ENCODE measurements at places on chromosomes 1 and 21. TPM values are rescaled to one million over a fixed set of nuclear protein-coding genes. Genes with fewer than 3 reads are reported as not detected.

TMEM52 gene
- total RNA-seq: not detected

LORICRIN gene
- total RNA-seq: not detected

KRTAP19-1 gene
- total RNA-seq: not detected

RSPO1 gene
- not detected for total RNA-seq

SH3D21 gene
- total RNA-seq: 1.5 TPM

DNA sequence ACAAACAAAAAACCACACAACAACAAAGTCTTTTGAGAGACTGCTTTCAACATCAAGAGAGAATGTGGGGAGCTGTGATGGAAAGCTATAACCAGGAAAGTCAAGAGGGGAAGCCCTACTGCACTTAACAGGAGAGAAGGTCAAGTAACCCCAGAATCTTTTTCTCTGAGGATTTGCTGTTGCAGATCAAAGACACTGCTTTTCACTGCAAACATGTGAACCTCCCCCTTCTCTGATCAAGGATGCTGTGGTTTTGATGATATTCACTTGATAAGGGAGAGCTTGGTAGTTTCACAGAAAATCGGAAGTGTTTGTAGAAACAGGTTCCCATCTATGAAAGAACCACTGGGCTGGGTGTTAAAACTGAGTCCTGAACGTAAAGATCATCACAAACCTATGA is 4.8 kb downstream of the ETV3 start:
- no peak for DNase-seq

DNA sequence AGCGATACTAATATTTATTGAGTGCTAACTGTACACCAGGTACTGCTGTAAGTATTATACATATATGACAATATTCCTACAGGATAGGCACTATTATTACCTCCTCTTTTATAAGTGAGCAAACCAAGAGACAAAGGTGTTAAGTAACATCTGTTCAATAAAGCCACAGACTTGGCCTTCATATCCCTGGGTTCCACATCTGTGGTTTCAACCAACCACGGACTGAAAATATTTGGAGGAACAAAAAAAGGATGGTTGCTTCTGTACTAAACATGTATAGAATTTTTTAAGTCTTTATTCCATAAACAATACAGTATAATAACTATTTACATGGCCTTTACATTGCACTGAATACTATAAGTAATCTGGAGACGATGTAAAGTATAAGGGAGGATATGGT is 95.1 kb downstream of the RERE start:
- no peak for DNase-seq

DNA sequence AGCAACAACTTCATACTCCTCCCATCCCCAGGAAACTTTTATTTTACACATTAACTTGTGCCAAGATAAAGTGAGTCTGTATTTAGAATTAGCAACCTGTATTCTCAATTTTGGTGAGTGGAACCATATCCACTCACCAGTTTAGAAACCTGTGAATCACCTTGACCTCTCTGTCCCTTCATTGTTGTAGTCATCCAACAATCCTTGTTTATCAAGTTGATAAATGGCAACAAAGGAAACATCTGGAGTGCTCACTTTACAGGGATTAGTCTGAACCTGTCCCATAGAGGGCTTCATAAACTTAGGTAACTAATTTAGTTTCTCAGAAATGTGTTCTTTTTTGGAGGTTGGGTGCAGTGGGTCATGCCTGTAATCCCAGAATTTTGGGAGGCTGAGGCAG is 3.9 kb upstream of the CLSPN start:
- no peak for DNase-seq

- no peak for DNase-seq
Measured at GRCh38 chr1:50289495-50289894, 133.7 kb downstream of the DMRTA2 start.

- no peak for DNase-seq
Measured at GRCh38 chr1:60998786-60999185, 83.6 kb upstream of the NFIA start.

DNA sequence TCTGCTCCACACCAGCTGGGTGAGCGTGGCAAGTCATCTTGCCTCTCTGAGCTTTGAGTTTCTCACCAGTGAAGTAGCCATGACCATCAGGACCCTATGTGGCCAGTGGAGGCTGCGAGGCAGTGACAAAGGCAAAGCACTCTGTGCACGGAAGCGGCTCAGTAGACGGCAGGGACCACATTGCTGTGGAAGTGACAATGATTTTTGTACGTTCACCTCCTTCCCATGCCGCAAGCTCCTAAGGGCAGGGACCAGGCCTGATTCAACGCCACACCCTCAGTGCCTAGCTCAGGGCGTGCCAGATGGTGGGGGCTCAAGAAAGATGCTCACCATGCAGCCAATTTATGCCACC is 210.5 kb downstream of the MATN1 start:
- no peak for DNase-seq

DNA sequence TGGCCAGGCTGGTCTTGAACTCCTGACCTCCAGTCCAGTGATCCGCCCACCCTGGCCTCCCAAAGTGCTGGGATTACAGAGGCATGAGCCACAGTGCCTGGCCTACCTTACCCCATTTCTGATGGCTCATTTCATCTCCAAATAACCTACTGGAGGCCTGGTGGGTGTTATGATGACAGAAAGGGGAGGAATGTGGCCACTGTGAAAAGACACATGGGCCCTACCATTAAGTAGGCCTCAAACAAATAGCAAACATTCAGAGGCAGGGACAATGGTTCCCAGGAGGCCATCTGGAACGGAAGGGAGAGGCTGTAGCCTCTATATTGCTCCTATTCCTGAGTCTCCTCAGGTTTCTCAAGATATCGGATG is 932 bp upstream of the FCRLA start:
- DNase-seq: no peak

DNA sequence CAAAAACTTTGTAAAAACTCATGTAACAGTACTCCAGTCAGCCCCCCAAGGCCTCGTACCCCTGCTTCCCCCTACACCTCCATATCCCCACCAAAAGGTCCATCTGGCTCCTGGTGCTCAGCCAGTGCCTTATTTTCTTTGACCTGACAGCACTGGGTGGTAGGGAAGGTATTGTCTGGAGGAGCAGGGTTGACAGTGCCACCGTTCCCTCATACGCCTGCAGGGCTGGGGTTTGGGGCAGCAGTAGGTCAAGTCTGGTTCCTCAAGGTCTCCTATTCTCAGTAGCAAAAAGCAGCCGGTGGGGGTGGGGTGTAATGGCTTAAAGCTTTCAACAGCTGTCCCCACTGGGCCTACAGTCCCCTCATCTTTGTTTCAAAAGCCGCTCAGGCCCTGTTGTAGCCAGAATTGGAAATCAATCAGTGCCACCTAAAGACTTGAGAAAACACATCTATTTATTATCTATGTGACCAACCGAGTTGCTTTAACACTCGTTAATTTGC is 25.3 kb upstream of the TTF2 start:
- DNase-seq: no peak

DNA sequence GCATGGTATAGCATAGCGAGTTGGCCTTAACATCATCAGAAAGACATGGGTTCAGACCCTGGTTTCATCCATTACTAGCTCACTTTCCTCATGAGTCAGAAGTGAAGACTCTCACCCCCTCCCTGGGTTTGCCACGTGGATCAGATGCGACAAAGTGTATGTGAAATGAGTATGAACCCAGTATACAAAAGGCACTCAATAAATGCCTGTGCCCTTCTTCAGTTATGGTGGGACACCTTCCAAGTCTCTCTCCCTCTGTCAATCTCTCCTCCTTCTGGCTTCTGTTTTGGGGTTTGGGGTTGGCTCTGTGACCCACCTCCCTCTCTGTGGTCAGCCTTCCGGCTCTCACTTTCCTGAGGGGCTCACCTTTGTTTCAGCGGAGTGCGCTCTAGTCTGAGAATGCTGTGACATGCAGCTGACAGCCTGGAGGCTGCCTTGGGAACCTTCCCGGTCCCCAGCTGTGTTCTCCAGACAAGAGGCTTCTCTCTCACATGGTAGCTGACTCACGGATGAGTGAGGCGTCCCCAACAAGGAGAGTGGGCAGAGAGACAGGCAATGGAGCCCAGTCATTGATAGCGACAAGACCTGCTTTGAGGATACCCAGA is 155.0 kb upstream of the EDN2 start:
- no peak for DNase-seq

DNA sequence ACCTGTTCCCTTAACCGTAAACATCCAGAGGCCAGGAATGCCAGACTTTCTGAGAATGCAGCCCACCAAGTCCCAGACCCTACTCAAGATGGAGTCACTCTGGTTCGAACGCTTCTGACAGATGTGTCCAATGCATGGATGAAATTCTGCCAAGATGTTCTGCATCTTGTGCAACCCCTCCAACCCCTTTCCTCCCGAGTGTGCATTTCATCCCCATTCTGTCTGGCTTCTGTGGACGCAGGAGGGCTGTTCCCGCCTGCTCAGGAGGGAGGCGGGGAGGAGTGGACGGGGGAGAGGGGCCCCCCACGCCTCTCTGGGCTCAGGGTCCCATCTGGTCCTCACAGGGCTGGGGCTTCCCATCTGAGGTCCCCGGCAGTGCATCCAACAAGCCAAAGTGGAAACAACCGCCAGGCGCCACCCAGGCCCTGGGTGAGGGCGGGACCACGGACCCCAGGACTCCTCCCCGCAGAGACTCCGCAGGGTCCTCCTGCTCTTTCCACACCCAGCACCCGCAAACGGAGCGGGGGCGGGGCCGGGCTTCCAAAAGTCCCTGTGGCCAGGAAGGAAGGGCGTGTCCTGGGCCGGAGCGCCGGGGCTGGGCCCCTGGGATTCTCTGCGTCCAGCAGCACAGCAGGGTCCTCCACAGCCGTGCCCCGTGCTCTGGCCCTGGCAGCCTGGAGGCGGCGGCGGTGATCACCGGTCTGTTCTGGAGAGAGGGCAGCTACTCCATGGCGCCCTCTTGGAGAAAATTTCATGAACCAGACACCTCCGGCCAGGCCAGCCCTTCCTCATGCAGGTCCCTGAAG is 27.8 kb upstream of the SUMO3 start:
- DNase-seq: peak; percentile 30

DNA sequence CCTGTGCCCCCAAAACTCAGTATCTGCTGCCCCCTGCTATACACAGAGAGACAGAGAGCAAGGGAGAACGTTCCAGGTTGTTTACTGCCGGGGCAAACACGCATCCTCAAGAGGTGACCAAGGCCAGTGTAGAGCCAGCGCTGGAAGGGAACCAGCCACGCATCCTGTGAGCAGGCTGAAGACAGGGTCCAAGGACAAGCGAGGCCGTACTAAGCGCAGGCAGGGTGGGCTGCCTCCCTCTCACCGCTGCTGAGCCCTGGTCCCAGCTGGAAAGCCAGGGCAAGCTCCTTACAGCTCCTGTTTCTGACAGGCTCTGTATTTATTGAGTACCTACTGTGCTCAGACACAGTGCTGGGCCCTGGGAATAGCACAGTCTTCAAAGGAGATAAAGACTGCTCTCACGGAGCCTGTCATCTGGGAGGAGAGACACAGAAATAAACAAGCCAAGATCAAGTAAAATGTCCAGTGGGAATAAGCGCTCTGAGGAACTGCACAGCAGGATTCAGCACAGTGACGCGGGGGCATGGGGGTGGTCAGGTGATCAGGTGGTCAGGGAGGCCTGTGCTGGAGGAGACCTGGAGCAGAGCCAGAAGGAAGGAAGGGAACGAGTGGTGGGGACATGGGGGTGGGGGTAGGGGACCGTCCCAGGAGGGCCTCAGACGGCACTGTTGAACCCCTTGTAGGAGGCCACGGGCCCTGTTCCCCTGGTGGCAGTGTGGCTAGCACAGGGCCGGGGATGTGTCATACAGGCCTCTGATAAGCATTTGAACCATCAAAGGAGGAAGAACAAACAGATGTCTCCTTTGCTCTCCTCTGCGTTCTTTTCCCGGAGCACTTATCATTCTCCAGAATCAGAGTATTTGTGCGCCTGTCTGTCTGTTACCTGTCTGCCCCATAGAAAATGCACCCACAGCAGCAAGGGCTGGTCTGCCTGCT is 37.8 kb upstream of the EFHD2 start:
- DNase-seq: no peak

GRCh38 chr21:39317134-39318090 is 4.0 kb upstream of the BRWD1 start:
- DNase-seq: no peak

- DNase-seq: no peak
Measured at GRCh38 chr21:28884481-28884880, 108.2 kb downstream of the LTN1 start.

- DNase-seq: no peak
Measured at GRCh38 chr1:40530735-40531380, 579 bp upstream of the ZNF684 start.

GRCh38 chr1:235646463-235646862 is 3.1 kb downstream of the GNG4 start:
- no peak for DNase-seq

DNA sequence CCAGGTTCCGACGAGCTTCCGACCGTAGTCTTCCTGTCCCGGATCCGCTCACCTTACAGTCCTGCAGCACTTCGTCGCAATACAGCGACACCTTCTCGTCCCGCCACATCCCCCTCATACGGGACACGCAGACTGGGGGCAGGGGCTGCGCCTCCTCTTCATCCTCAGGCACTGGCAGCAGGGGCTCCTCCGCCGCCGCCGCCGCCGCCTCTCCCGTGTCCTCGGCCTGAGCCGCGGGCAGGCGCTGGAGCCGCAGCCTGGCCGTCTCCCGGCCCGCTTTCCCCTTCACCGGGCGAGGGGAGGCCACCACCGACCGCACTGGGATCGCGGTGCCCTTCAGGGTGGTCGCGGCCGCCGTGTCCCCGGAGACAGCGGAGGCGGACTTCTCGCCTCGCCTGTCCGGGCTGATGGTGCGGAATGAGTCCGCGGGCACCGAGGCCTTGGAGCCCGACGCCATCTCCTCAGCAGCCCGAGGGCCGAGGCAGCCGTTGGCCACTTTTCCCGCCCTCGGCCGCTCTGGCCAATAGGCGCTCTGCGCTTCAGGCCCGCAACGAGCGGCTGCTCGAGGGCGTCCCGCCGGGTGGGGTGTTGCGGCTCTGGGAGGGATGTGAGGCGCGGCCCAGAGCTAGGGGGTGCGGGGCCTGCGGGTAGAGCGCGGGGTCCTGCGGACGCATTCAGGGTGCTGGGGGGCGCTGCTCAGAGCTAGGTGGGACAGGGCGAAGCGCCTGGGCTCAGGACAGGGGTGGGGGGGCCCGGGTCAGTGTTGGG is at the start of gene SHCBP1L:
SHCBP1L (minus strand) TSS at position 490 of the 768 bp plus-strand sequence; CDS start at position 457, 33 bp downstream.
- no peak for DNase-seq

- no peak for DNase-seq
Measured at GRCh38 chr1:31122101-31122735, 56.7 kb upstream of the PUM1 start.

GRCh38 chr1:54105736-54106269 is 47.0 kb downstream of the CDCP2 start:
- no peak for DNase-seq

DNA sequence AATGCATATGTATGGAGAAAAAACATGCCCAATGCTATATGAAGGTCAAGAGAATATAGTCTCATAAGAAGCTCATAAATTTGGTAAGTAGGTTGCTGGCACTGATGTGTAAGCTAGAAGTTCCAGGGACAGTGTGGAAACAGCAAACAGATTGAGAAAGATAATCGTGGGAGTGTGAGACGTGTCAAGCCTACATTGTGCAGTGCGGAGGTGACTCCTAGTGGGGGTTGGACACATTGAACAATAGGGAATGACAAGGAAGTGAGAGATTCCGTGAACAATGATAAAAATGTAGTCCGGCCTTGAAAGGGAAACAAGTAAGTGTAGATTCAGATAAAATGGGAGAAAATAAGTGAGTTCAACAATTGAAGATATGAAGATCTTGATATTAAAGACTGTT is 788.4 kb upstream of the PRMT6 start:
- DNase-seq: no peak
